Pulmonary artery endothelial cell (primary cell): ENCODE measurements at places on chromosomes 11 and 22. TPM values are rescaled to one million over a fixed set of nuclear protein-coding genes. Genes with fewer than 3 reads are reported as not detected.

The TLCD5 gene
- 6.0 and 6.4 TPM in 2 replicates for total RNA-seq

The BATF2 gene
- total RNA-seq = 0.40 and 1.1 TPM in 2 replicates

The P2RY6 gene
- total RNA-seq = 0.13 TPM in 1 of 2 replicates, not detected in the other

The SUSD2 gene
- 0.07 and 0.18 TPM in 2 replicates for total RNA-seq

The ANKK1 gene
- 0.07 and 0.11 TPM in 2 replicates for total RNA-seq

The MCAT gene
- total RNA-seq = 13.4 and 16.2 TPM in 2 replicates

The ADM gene
- total RNA-seq = 132 and 144 TPM in 2 replicates

The PRG3 gene
- total RNA-seq = not detected in 2 replicates

The LIF gene
- 0.63 and 0.66 TPM in 2 replicates for total RNA-seq

The C11orf86 gene
- not detected in 2 replicates for total RNA-seq

The CSF2RB gene
- total RNA-seq = 8.9 and 12.1 TPM in 2 replicates

The MS4A6A gene
- total RNA-seq = 0.33 and 0.60 TPM in 2 replicates

The ZC3H7B gene
- total RNA-seq = 63.9 and 108 TPM in 2 replicates

The ALX4 gene
- total RNA-seq = not detected in 2 replicates

The FIBIN gene
- not detected in 2 replicates for total RNA-seq

The SPTBN2 gene
- 34.0 and 67.0 TPM in 2 replicates for total RNA-seq

The AGBL2 gene
- 0.18 and 0.26 TPM in 2 replicates for total RNA-seq
